ENCODE measurements at places on chromosomes 2 and 18.

GRCh38 chr2:45938649-45939511 is 287.4 kb downstream of the PRKCE start:
- no peak overlapping the region for H3K27ac ChIP-seq
- H3K27me3 ChIP-seq, result peaks cover 7% of the 10 kb centered on the region
- peaks cover 5% of the 10 kb centered on the region for H3K4me1 ChIP-seq
- no peak overlapping the region for H3K4me3 ChIP-seq
- H3K36me3 ChIP-seq, result no peaks in the 10 kb centered on the region

DNA sequence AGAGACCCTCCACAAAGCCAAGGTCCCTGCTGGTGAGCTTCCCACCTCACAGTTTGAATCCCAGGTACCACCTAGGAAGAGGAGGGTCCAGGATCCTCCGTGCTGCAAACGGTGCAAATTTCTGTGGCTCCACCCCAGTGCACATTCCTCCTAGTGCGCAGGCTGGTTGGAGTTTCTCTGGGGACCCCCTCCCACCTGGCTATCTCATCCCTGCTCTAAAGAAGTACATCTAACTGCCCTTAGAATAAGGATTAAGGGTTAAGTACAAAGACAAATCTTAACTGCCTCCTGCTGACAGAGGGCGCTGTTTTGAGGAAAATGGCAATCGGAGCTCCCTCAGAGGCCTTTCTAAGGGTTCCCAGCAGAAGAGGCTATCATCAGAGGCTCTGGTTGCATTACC is 109.6 kb upstream of the FSIP2 start:
- H3K27me3 ChIP-seq, result no peaks in the 10 kb centered on the region
- H3K36me3 ChIP-seq, result no peaks in the 10 kb centered on the region
- DNase-seq, result no peak
- H3K4me3 ChIP-seq, result no peak overlapping the region
- no peak overlapping the region for H3K27ac ChIP-seq

DNA sequence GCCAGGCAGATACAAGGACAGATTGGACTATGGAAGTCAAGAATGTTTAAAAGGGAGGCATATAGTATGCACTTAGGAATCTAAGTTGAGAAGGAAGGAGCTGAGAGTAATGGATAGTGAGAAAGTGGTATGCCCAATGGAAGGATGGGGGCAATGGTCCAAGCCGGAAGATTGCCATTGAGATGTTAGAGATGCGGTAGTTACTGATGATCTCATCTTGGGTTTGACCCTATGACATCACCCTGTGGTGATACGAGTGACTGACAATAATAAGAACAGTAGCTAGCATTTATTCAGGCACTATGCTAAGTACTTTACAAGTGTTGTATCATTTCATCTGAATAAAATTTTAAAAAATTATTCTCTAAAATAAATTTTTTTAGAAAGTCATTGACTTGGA is 38.5 kb upstream of the ACMSD start:
- H3K4me3 ChIP-seq, result no peak overlapping the region
- H3K27ac ChIP-seq, result no peak overlapping the region
- H3K27me3 ChIP-seq, result peaks cover 11% of the 10 kb centered on the region
- no peaks in the 10 kb centered on the region for H3K36me3 ChIP-seq
- no peak for DNase-seq

DNA sequence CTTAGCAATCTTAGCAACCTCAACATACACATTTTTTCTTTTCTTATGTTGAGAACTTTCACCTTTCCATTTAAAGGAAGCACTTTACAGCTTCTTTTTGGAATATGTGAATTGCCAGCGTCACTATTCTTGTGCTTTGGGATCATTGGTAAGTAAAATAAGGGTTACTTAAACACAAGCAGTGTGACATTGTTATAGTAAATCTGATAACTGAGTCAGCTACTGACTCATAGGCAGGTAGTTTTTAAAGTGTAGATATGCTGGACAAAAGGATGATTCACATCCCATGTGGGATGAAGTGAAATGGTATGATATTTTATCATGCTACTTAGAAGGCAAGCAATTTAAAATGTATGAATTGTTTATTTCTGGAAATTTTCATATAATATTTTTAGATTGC is 637.2 kb downstream of the DCDC2C start:
- no peaks in the 10 kb centered on the region for H3K36me3 ChIP-seq

GRCh38 chr2:111050701-111051376 is 69.9 kb upstream of the BCL2L11 start:
- peaks cover 19% of the 10 kb centered on the region for H3K4me1 ChIP-seq
- no peaks in the 10 kb centered on the region for H3K27me3 ChIP-seq
- no peak overlapping the region for H3K27ac ChIP-seq
- DNase-seq, result no peak
- no peaks in the 10 kb centered on the region for H3K36me3 ChIP-seq

- peaks cover 15% of the 10 kb centered on the region for H3K36me3 ChIP-seq
- H3K4me1 ChIP-seq, result no peaks in the 10 kb centered on the region
- no peak overlapping the region for H3K27ac ChIP-seq
- H3K4me3 ChIP-seq, result no peak overlapping the region
These were observed 79.1 kb upstream of the DNMT3A start for GRCh38 chr2:25420820-25421237.

DNA sequence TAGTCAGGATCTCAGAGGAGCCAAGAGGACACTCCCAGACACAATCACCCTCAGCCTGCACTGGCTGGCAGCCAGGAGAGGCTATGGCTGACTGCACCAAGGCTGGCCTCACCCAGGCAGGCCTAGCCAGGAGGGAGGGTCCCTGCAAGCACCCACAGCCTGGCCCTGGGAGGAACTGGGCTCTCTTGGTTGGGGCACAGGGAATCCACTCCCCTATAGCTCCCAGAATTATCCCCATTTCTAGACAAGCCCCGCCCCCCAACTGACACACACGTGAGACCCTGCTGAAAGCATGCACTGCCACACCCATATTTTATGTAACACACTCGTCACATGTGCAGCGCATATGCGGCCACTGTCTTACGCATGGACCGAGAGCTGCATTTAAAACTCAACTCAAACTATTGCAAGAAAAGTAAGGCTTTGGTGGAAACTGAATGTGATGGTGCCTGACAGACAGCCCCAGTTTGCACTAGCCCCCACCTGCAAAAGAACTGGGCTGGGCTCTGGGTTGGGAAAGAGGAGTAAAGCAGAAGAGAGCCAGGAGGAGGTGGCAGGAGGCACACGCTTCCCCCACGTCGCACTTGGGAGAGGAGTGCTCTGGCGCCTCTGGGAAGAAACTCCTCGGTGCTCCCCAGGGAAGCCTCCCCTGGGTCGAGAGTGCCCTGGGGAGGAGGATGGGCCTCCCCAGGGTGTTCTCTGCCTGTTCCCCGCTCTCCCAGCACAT is 28.9 kb upstream of the ARHGEF4 start:
- DNase-seq, result no peak
- H3K27ac ChIP-seq, result no peak overlapping the region
- no peaks in the 10 kb centered on the region for H3K27me3 ChIP-seq
- no peaks in the 10 kb centered on the region for H3K4me1 ChIP-seq
- no peak overlapping the region for H3K4me3 ChIP-seq
- no peaks in the 10 kb centered on the region for H3K36me3 ChIP-seq

DNA sequence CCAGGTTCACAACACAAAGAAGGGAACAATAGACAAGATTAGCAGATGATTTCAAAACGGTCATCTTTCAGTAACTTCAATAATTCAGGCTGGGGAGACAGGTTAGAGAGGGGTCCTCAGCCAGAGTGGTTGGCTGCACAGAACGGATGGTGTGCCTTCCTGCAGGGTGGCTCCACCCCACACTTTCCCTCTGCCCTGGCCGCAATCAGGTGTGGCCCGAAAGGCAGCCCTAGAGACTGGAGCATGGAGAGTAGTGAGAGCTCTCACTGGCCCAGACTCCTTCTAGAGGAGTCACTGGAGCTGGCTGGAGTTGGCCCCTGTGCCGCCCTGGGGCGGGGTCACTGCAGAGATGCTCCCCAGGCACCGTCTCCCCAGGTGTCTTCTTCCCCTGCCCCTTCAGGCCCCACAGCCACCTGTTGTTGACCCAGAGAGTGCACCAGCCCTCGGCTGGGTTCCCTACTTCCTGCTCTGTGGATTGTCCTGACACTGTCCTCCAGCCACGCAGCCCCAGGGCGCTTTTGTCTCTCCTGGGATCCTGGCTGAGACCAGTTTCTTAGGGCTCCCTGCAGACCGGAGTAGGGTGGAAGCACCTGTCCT is 126.8 kb downstream of the PXDN start:
- H3K36me3 ChIP-seq, result no peaks in the 10 kb centered on the region
- H3K27me3 ChIP-seq, result peaks cover 6% of the 10 kb centered on the region
- no peak overlapping the region for H3K27ac ChIP-seq
- no peak overlapping the region for H3K4me3 ChIP-seq
- no peaks in the 10 kb centered on the region for H3K4me1 ChIP-seq

DNA sequence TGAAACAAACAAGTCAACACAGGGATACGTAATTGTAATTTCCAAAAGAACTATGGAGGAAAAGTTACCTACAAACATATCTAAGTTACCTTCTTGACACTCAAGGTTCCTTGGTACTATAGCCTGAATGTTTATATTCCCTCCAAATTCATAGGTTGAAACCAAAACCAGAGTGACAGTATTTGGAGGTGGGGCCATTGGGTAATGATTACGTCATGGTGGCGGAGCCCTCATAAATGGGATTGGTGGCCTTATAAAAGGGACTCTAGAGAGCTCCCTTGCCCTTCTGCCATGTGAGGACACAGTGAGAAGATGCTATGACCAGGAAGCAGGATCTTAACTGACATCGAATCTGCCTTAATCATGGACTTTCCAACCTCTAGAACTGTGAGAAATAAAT is 87.3 kb downstream of the PMAIP1 start:
- H3K4me3 ChIP-seq, result no peak overlapping the region
- no peaks in the 10 kb centered on the region for H3K4me1 ChIP-seq
- H3K27ac ChIP-seq, result no peak overlapping the region
- DNase-seq, result no peak

- H3K36me3 ChIP-seq, result peaks cover 81% of the 10 kb centered on the region
- H3K27ac ChIP-seq, result peak overlapping the region; percentile 9
- no peak for DNase-seq
- H3K4me3 ChIP-seq, result no peak overlapping the region
- H3K27me3 ChIP-seq, result no peaks in the 10 kb centered on the region
These were observed 32.7 kb downstream of the COX7A2L start for GRCh38 chr2:42328148-42328833.

- no peak overlapping the region for H3K27ac ChIP-seq
- peaks cover under 1% of the 10 kb centered on the region for H3K4me1 ChIP-seq
- DNase-seq, result no peak
- no peaks in the 10 kb centered on the region for H3K36me3 ChIP-seq
- no peaks in the 10 kb centered on the region for H3K27me3 ChIP-seq
These were observed 338.8 kb upstream of the ID2 start for GRCh38 chr2:8343031-8343430.

DNA sequence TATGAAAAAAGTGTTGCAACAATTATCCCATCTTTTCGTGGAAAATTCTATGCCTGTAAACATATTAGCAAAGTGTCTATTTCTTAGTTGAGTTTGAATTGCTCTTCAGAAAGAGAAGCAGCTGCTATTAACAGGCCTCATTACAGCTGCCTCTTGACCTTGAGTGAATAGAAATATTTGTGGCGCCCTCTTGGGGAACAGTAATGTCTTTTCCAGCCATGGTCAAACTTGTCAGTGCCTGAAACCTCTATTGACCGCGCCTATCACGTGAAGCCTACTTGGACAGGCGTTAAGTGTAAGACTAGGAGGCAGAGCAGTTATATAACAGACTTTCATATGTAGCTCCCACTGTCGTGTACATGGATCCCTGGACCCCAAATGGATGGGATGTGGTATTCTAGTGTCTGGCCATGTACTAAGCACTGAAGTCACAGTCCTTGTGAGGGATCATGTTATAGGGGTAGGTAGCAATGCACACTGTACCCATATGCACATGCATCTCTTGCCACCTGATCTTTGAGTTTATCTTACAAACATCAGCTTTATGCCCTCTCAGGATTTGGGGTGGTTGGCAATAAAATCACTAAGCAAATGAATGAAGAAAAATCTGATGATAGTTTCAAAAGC is 245.0 kb downstream of the PTGR3 start:
- H3K27ac ChIP-seq, result no peak overlapping the region
- H3K36me3 ChIP-seq, result no peaks in the 10 kb centered on the region
- no peaks in the 10 kb centered on the region for H3K4me1 ChIP-seq
- H3K4me3 ChIP-seq, result no peak overlapping the region
- no peaks in the 10 kb centered on the region for H3K27me3 ChIP-seq

- DNase-seq, result no peak
- H3K36me3 ChIP-seq, result peaks cover 78% of the 10 kb centered on the region
- no peaks in the 10 kb centered on the region for H3K4me1 ChIP-seq
- H3K27ac ChIP-seq, result no peak overlapping the region
These were observed 30.1 kb downstream of the GAREM2 start for GRCh38 chr2:26202981-26203490.

DNA sequence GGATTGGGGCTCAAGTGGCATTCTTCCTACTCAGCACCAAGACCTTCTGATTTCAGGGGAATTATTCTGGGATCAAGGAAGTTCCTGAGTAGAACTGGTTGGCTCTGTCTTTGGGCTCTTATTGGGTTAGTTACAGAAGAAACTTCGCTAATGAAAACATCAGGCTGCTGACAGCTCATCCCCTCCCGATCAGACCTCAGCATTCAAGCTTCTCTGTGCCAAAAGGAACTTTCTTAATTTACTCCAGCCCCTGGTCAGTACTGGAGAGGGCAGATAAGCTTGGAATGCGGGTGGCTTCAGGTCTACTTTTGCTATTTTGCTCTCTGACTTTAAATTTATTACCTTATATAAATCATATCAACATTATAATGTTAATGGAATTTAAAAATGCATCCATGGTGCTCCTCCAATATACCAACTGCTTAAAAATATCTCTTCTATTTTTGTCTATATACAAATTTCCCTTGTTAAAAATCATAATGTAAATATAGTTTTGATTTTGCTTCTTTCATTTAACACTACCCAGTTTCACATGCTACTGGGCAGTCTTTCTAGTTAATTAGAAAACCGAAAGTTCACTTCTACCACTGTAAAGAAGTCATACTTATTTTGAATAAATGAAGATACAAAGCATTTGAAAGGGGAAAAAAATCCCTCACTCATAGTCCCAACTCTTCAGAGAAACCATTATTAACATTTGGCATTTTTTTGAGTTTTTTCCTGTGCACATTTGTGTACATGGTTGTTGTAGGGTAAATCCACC is 34.4 kb downstream of the PCARE start:
- H3K4me3 ChIP-seq, result no peak overlapping the region
- no peaks in the 10 kb centered on the region for H3K4me1 ChIP-seq
- no peak for DNase-seq
- H3K27me3 ChIP-seq, result no peaks in the 10 kb centered on the region

DNA sequence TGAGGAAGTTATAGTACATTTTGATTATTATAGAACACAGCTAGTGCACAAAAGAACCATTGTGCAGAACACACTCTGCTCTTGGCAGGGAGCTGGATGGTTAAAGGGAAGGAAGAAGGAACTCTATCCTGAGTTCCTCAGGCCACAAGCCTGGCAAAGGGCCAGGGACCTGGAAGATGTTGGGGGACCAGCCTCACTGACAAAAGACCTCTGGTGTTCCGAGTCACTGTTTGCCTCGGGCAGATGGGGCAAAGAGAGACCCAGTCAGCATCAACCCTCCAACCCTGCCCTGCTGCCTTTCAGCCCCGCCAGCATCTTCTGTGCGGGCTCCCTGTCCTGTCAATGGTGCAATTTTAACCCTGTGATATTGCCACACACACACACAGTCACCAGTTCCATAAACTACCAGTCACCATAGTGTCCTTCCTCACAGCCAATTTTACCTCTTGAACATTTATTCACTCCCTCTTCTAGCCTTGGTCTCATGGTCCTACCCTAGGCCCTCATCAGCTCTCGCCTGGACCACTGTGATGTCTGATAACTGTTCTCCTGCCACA is 21.9 kb downstream of the NEMP2 start:
- no peak overlapping the region for H3K4me3 ChIP-seq
- no peak for DNase-seq
- H3K4me1 ChIP-seq, result peaks cover 9% of the 10 kb centered on the region
- H3K36me3 ChIP-seq, result peaks cover 36% of the 10 kb centered on the region
- no peak overlapping the region for H3K27ac ChIP-seq
